ENCODE measurements at places on chromosomes 11 and 22.

DNA sequence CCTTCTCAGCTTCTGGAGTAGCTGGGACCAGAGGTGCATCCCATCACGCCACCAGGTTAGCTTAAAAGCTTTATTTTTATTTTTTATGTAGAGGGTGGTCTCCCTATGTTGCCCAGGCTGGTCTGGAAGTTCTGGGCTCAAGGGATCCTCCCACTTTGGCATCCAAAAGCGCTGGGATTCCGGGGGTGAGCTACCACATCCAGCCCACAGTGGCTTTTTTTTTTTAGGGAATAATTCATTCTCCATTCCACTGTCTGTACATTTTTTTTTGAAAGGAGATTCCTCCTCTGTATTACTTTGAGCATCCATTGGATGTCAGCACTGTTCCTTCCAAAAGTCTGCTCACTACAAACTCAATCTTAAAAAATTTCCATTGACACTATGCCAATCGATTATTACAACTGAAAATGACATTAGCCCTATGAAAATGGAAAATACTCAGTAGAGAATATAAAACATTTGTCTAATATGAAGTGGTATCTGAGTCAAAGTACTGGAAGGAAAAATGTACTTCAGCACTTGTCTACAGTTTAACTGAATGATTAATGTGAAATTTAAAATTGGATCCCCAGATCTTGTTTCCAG is 1.3 kb upstream of the LPXN start:
- no peak for DNase-seq

DNA sequence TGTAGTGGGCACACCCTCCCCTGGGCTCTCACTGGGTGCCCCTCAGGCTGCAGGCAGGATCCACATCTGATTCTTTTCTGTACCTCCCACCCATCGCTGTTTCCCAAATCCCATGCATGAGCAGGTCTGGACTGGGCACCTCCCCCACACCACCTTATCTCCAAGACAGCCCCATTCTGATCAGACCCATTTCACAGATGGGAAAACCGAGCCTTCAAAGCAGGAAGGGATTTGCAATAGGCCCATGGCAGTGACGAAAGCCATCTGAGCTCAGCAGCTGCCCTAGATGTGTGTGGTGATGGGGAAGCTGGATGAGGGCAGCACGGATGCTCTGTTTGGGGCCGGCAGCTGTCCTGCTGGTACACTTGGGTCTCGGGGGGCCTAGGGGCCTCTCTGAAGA is 41.4 kb downstream of the WNT7B start:
- DNase-seq, result no peak

DNA sequence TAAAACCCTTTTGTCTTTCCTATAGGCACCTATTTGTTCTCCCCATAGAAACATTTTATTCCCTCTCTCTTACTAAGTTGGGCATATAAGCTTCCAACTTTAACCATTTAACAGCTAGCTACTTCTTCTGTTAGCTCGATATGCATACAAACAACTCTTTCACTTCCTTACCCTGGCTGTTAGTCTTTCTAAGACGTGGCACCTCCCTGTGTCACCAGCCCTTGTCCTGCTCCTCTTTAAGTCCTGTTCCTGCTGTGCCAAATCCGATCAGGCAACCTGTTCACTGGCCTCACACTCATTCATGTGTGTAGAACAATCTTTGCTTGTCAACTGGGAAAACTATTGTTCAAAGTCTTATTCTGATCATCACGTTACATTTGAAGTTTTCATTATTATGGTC is 1376.1 kb upstream of the TENM4 start:
- no peak for DNase-seq

DNA sequence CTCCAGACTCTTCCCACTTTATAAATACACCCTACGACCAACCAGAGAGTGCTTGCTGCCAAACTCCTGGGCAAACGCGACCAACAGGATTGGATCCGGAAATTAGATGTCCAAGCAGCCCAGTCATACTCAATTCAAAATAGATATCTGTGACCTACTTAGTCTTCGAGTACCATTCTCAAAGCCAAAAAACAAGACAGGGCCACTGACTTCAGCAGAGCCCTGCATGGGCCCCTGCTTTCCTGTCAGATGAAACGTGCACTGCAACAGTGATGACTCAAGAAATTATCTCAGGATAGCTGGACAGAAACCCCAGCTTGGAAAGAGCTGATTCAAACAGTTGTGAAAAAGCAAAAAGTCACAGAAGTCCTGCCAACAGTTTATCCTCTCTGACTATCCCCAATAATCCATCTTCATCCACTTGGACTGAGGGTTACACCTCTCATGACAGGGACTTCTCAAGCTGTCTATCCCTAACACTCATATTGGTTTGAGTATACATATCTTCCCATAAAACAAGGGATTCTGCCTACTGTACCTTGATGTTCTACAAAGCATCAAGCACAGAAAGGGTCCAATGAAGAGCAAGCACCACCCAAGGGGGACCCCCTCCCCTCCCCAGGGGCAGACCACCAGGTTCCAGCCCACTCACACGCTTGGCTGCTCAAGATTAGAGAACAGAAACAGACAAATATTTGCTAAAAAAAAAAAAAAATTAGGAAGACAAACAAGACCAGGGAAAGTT is 17.4 kb downstream of the SMCO4 start:
- no peak for DNase-seq

- DNase-seq, result no peak
These were observed 25.4 kb upstream of the GSTP1 start for GRCh38 chr11:67558084-67558772.

GRCh38 chr22:48850658-48851287 is 976.9 kb downstream of the BRD1 start:
- no peak for DNase-seq

GRCh38 chr11:118565051-118565450 is 680 bp downstream of the IFT46 start:
- DNase-seq, result no peak

DNA sequence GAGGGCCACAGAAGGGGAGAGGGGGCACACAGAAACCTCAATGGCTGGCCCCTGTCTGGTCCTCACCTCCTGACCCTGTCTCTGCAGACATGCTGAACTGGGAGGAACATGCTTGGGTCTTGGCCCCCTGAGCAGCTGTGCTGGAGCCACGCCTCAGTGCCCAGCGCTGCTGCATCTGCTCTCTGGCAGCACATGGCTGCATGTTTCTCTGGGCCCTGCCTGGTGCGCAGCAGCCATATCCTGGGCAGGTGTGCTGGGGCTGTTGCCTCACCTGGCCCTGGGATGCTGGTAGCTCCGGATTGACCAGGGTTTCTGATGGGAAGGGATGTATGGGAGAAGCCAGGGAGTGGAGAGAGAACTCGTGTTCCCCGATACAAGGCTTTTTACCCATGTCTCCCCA is 248.0 kb downstream of the ST3GAL4 start:
- DNase-seq, result no peak

GRCh38 chr11:133619973-133620372 is 87.7 kb upstream of the OPCML start:
- DNase-seq, result no peak

DNA sequence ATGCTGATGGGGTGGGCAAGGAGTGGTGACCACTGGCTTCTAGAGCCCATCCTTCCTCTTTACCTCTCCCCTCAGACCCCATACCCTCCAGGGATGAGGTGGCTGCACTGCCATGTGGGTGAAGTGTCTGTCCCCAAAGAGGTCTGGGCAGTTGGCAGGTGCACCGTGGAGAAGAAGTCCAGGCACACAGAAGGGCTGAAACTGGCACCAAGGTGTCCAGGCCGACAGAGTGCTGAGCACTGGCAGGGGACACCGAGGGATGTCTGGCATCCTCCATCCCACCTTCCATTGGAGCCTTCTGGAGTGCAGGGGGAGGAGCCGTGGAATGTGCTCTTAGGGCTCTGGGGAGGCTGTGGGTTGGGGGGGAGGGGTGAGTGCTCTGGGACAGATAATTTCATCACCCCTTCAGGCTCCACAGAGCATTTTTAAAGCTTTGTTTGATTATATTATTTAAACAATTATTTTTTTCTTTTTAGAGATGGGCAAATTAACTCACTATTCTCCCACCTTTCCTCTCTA is 37.9 kb downstream of the PKNOX2 start:
- DNase-seq, result no peak

GRCh38 chr22:31229402-31230079 is 17.4 kb downstream of the LIMK2 start:
- no peak for DNase-seq

DNA sequence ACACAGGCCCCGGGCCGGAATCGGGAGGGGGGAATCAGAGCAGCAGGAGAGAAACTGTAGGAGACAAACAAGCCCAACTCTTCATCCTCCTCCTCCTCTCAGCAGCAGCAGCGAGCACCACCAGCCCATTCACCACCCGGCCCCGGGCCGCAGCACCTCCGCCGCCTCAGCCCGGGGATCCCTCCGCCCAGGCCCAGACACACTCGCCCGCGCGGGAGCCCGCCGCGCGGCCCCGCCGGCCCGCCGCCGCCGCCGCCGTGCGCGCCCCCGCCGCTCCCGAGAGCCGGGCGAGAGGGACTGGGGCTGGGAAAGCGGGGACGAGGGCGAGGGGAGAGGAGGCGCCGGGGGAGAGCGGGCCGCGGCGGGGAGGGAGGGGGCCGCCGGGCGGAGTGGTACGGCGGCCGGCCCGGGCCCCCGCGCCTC is at the start of gene PHF21A:
PHF21A (minus strand) TSS at position 154 of the 423 bp plus-strand sequence. CDS start 37,235 bp downstream, outside the sequence.
- peak; percentile 81 for DNase-seq

DNA sequence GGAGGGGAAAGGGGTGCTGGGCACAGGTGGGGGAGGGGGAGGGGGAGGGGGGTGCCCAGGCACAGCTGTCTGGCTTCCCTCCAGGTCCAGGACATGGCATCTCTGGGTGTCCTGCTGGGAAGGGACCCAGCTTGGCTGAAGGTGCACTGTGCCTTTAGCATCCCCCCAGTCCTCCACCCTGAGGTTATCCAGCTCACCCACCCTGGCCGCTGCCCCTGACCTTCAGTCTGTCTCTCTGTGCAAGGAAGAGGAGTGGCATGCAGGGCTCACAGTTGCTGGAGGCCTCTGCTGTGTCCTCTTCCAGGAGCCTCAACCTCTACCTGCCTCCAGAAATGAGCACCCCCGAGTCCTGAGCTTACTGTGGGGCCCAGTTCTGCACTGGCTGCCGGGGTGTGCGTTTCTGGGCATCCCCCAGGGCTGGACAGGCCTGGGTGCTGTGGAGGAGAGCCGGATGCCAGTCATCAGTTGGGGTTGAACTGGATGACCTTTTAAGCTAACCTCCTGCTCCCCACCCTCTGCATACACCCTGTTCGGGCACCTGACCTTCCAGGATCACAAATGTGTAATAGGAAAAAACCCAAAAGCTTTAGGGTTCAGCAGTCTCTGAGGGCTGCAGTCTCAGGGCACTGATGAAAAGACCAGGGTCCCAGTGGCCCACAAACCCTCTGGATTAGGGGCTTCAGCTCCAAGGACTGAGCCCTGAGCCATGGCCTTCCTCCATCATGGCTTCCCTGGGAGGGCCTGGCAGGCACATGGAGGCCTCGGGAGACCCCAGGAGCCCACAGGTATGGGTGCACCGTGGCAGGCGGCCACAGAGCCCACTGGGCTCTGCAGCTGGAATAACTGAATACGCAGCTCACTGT is 9.6 kb upstream of the CTSD start:
- DNase-seq, result no peak

DNA sequence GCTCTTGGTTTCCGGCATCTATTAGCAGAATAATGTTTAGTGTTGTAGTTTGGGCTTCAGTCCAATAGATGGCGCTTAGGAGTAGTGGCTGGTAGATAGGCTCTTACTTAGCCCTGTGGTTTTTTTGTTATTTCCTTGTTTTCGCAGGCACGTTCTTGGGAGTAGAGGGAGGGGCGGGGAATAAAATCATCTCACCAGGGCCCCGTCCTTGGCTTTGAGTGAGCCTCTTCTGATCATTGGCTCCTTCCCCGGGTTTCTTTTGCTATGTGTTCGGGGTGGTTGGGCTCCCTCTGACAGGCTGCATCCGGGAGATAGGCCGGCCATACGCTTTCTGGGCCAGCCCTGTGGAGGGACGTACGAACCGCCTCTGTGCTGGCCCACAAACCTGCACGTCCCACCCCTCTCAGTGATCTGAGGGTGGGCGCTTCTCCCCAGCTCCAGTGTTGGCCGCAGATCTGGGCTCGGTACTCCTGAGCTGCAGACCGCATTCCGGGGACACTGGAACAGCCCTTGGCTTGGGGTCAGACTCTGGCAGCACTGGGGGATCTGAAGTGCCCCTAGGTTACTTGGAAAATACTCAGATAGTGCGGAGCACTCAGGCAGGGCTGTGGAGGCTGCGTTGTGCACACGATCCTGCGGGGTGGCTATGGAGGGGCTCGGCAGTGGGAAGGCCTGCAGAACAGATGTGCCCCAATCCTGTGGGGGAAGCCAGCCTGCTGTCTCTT is 217.0 kb downstream of the DYNC2H1 start:
- no peak for DNase-seq

DNA sequence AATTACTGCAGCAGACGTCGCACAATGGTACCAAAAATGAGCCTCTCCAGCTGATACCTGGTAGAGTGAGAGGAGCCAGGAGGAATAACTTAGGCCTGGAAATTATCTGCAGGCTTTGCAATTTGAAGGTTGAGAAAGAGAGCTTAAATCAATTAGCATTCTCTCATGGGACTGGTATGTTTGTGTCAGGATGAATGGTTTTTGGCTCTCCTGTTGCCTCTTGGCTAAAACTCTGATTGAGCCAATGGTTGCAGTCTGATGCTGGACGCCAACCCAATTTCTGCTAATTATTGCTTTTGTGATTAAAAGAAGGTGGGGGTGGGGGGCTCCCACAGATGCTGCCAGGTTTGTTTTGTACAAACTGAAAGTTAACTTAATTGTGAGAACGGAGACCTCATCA is 12.5 kb upstream of the NELL1 start:
- DNase-seq, result no peak

DNA sequence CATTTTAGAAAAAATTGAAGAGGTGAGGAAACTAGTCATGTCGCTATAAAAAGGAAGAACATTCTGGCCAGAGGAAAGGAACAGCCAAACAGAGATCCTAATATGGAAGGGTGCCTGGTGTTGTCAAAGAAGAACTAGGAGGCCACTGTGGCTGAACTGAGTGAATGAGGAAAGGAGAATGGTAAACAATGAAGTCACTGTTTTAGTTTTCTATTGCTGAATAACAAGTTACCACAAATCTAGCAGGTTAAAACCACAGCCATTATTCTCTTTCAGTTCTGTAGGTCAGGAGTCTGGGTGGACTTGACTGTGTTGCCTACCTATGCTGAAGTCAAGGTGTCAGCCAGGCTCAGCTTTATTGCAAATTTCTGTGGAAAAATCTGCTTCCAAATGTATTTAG is 549.3 kb upstream of the CCDC90B start:
- DNase-seq, result no peak

GRCh38 chr11:64894070-64894811 is 15.8 kb upstream of the EHD1 start:
- DNase-seq, result peak; percentile 67

- DNase-seq, result no peak
These were observed 303.6 kb downstream of the OPCML start for GRCh38 chr11:133228471-133229329.

All from T-helper 22 cell (primary cell).